ENCODE measurements at places on chromosomes 6 and 20.

- no peak for DNase-seq
Measured at GRCh38 chr20:45308117-45308778, at the start of gene MATN4. Gene MATN4 (minus strand): TSS chr20:45308299. CDS start chr20:45305582, 2,717 bp downstream.

DNA sequence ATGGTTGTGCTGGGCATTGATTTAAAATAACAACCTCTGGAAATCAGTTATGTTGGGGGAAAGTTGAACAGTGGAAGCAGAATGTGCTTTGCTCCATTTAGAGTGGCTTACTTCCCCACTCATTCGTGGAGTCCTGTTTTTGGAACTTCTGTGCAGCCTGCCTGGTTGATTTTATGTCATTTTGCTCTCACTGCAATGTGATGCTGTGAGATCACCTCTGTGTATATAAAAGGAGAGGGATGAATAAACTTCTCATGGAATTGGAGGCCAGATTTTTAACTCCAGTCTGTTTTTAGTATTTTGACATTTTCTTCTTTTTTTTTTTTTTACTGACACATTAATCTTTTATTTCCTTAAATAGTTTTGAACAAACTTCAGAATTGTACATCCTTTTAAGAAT, 139.0 kb downstream of the FNDC1 start:
- DNase-seq: no peak

DNA sequence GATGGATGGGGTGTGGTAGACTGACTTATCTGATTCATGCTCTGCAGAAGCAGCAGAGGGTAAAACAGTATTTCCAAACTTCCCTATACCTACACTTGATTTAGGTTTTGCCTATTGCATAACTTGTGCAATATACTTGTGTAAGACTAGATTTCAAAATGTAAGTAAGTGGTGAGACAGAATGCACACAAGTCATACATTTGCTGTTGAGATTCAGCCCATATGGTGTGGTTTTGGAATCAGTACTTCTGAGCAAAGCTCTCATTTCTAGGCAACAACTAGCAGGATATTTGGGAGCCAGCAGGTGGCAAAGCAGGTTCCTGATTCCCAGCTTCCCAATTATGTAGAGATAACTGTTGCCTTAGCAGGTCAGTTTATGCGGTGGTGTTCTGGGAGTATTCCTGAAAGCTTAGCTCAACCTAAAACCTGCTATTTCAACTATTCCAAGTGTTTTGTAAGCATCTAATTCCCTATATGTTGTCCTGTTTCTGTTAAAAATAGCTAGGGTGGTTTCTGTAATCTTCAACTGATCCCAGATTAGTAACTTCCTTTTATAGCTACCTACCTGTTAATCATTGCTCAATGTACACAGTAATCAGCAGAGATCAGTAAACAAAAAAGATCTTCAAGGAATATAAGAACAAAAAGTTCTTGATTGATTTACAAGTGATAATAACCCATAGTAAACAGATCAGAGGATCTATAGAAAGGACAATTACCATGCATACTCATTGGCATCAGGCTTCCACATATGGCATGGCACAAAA, 8.5 kb upstream of the FABP7 start:
- no peak for DNase-seq

DNA sequence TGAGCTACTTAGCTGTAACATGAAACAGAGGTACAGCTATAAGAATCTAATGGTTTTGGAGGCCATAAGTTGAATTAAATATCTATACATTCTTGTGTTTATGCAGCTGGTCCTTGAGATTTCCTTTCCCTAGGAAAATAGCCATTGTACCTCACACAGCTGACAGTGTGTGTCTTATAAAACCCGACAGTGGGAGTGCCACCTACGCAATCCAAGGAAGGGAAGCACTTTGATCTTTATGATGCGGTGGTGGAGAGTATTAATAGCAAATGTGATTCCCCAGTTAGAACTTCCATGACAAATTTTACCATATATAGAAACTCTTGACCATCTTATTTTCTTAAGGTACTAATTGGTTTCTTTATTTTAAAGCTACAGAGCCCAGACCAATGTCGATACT, 149.5 kb downstream of the TMEM200A start:
- DNase-seq: no peak

GRCh38 chr6:152727507-152727906, 23.1 kb upstream of the VIP start:
- DNase-seq: no peak

DNA sequence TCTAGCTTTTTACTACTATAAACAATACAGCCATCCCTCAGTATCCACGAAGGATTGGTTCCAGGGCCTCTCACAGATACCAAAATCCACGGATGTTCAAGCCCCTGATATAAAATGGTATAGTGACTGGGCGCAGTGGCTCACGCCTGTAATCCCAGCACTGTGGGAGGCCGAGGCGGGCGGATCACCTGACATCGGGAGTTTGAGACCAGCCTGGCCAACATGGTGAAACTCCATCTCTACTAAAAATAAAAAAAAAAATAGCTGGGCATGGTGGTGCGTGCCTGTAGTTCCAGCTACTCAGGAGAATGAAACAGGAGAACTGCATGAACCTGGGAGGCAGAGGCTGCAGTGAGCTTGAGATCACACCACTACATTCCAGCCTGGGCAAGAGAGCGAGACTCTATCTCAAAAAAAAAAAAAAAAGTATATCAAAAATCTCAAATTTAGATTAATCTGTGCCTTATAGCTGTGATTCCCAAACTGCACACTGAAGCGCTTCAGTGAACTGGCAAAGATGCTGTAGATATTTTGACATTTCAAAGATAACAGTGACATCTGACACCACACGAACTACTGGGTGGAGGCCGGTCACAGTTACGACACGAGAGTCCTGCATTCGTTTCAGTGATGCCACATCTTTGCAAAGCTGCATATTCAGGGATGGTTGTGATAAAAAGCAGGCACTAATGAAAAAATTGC, 38.3 kb downstream of the MRS2 start:
- no peak for DNase-seq

GRCh38 chr6:110271732-110272022, 86.5 kb downstream of the METTL24 start:
- no peak for DNase-seq
